GM12892 (cell line): ENCODE measurements at places on chromosomes 7 and 10.

GRCh38 chr7:29310625-29311024 is 116.0 kb downstream of the CHN2 start:
- DNase-seq, result no peak

DNA sequence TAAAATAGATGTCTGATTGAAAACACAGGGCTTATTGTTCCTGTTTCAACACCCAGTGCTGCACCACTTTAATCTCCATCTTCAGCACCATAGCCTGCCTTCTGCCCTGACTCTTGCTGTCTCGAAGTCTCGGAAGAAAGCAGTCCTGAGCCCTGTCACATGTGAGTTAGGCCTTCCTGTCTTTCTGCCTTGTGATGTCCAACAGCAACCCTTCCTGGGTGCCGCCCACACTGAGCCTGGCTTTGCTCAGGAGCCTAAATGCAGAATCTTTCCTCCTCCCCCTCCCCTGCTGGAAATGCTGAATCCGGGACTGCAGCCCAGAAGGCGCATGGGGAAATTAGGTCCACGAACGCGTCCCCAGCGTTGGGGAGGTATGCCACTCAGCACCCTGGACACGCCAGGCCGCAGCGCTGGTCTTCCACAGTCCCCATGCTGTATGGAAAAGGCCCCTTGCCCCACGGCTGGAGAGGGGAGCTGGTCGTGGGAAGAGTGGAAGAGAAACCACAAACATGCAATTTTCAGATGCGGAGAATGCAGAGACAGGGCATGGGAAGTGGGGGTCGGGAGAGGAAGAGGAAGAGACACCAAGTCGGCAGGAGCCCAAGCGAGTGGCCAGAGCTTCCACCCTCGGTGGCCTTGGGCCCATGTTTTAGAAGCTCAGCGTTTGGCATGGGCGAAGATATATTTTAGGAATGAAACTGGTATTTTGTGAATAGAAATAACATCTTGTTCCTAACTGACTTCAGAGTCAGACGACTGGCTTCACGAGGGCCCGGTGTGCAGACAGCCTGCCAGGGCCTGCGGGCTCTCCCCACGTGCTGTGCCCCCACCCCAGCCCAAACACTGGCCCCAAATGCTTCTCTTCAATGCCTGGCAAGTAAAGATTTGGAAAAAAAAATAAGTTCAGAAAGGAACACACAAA is 656.1 kb upstream of the FOXK1 start:
- DNase-seq, result no peak

DNA sequence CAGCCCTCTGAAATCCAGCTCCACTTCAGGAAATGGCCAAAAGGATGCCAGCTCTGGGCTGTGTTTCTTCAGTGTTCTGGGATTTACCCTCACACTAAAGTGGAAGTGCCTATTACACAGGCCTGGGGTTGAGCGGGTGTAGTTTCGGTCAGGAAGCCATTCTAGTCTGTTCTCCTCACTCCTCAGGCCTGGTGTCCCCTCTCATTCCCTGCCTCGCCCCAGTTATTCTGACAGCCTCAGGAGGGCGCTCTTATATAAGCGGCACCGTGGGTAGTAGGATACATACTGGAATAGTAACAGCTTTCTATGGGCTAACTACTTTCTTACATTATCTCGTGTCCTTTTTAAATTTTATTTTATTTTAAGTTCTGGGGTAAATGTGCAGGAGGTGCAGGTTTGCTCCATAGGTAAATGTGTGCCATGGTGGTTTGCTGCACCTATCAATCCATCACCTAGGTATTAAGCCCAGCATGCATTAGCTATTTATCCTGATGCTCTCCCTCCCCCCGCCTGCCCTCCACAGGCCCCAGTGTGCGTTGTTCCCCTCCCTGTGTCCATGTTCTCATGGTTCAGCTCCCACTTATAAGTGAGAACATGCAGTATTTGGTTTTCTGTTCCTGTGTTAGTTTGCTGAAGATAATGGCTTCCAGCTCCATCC is 12.2 kb upstream of the LGI1 start:
- DNase-seq, result no peak

DNA sequence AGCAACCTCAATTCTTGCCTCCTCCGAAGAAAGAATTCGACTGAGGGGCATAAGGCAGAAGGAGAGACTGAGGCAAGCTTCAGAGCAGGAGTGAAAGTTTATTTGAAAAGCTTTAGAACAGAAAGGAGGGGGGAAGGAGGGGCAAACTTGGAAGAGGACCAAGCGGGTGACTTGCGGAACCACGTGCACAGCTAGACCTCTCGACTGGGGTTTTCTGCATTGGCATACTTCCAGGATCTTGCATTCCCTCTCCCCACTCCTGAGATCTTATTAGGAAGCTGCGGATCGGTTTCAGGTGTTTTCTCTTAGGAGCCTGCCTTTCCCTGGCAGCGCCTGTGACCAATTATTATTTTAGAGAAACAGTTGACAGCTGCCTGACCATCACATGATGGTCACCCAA is 20.3 kb upstream of the CPXM2 start:
- no peak for DNase-seq

DNA sequence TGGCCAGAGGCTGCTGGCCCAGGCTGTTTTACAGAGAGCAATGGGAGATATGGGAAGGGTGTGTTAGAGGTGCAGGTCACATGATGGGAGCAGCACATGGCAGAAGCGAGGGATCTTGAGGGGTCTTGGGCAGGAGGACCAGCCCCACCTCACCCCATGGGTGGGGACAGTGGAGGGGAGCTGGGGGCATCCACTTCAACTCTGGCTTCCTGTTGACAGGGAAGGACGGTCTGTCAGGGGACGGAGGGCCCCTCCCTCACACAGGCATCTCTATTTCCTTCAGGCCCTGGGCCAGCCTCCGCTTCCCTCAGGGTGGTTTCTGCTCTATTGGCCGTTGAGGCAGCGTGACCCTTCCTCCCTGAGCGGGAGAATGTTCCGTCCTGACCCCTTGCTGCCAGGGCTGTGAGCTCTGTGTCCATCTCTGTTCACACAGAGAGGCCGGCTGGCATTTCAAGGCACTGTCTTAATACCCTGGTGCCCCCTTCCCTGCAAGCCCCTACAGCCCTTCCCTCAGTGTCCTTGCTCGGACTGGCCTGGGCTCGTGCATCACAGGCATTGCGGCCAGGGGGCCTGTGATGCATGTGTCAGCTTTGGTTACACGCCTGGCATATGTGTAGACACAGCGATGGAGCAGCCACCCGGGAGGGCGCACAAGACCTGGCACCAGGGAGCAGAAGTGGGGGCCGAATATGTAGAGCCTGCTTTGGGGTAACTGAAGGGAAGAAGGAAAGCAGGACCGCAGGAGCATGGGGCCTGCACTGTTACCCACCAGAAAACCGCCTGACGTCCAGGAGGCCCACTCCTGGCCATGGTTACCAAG is 31.8 kb downstream of the RAMP3 start:
- no peak for DNase-seq
